AG10803 (cell line): ENCODE measurements at places on chromosomes 7 and 10.

- DNase-seq = no peak
Observed at GRCh38 chr7:86313842-86314241, 329.9 kb upstream of the GRM3 start.

DNA sequence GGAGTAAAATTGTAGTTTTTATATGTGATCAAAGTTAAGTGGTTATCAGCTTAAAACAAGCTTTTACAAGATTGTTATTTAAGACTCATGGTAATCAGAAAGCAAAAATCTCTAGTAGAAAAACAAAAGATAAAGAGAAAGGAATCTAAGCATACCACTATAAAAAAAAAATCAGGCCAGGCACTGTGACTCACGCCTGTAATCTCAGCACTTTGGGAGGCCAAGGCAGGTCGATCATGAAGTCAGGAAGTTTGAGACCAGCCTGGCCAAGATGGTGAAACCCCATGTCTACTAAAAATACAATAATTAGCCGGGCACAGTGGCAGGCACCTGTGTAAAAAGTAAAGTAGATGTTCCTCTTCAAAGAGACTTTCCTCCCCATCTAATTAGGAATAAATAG lies 265.9 kb upstream of the NRP1 start:
- no peak for DNase-seq

- DNase-seq = no peak
Observed at GRCh38 chr10:105650306-105650705, 1009.2 kb downstream of the SORCS3 start.

GRCh38 chr10:35735412-35735811 lies 93.3 kb upstream of the FZD8 start:
- peak; percentile 78 for DNase-seq

GRCh38 chr7:111529507-111530355 lies 32.6 kb downstream of the IMMP2L start:
- DNase-seq = no peak

DNA sequence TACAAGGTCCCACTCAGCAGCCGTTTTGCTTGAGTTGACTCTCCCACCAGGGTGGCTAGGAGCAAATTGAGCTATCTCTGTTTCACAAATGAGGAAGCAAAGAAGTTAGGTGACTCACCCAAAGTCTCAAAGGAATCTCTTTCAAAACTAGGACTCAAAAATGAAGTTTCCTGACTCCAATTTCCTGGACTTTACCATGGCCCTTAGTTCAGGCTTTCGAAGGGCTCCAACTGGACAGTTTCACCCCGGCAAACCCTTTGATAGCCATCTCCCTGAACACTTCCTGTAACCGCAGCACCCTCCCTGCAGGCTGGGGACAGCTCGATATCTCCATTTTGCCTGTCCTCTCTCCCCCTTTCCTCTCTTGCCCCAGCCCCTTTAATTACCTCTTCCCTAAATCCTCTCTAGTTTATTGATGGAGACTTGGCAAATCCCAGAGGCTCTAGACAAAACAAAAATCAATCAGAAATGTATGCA lies 4.7 kb upstream of the AFAP1L2 start:
- no peak for DNase-seq

GRCh38 chr7:15057272-15057671 lies 154.7 kb upstream of the DGKB start:
- no peak for DNase-seq

DNA sequence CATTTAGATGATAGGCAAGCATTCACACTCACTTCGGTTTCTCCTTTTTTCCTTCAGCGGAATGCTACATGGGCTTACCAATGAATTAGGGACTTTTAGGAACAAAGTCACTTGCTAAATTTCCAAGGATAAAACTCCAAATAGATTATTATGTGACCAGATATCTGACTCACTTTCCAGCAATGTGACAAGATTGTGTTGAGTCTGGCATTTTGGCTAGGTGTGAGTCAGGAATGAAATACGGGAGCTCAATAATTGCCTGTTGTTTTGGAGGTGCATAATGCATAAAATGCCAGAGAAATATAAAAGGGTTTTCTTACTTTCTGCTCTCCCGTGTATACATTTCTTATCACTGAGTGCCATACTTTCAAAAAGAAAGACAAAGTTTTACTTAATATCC lies 721.1 kb downstream of the KCNMA1 start:
- peak; percentile 6 for DNase-seq

DNA sequence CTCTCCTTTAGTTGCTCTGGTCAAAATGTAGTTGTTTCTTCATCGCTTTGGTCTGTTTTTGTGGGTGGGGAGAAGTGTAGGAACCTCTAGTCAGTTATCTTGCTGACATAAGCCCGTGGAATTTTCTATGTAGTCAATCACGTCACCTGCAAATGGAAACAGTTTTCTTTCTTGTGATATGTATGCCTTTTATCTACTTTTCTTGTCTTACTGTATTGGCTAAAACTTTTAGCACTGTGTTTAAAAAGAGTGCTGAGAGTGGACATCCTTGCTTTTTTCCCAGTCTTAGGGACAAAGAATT lies 42.3 kb downstream of the AKR1E2 start:
- no peak for DNase-seq

- DNase-seq = no peak
Observed at GRCh38 chr7:77200542-77200941, 923 bp upstream of the FGL2 start.

DNA sequence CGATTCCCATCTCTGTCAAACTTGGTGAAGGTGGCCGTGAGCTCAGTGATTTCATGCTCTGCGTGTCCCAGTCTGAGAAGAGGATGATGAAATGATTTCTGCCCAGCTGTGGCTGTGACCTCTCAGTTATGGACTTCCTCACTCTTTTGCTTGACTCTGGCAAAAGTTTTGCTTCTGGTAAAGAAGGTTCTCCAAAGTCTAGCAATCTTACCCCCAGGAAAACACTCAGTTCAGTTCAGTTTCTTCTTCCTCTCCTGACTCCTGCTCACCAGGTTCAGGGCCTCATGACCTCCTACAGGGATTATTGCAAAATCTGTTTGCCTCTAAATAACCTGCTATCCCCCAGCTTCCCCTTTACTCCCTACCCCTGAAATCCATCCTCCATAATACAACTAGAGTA lies 4.9 kb upstream of the BLOC1S2 start:
- no peak for DNase-seq

DNA sequence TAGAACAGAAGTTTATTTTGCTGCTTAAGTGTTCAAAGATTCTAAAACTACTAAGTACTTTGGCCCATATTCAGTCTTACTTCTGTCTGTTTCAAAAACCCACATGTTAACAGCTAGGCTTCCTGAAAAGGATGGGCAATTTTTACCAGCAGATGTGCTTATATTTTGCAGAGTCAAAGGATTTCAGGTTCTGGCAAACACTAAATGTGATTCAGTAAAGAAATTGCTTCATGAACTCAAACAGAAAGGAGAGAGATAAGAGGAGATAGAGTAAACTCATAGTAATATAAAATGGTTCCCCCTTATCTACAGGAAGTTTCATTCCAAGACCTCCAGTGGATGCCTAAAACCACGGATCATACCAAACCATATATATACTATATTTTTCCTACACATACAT lies 248.5 kb downstream of the AGMO start:
- no peak for DNase-seq

- peak; percentile 29 for DNase-seq
Observed at GRCh38 chr10:65294329-65294728, 1631.5 kb upstream of the LRRTM3 start.

GRCh38 chr7:90552521-90552920 lies 43.6 kb upstream of the CDK14 start:
- DNase-seq = peak; percentile 22

- DNase-seq = peak; percentile 23
Observed at GRCh38 chr10:78025685-78026364, 3.5 kb downstream of the POLR3A start.

GRCh38 chr7:29424984-29425309 lies 138.7 kb upstream of the PRR15 start:
- no peak for DNase-seq

DNA sequence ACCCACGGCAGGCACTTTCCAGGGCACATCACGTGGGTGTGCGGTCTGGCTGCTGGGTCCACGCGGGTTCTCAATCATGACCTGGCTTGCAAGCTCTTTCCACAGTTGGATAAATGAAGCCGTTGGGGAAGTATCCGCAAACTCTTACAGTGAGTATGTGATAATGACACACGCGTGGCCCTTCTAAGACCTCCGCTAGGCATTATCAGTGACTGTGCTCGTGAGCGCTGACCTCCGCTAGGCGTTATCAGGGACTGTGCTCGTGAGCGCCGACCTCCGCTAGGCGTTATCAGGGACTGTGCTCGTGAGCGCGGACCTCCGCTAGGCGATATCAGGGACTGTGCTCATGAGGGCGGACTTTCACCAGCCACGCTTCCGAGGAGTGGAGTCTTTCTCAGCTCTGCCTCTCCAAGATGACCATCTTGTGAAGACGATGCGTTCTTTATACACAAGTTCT lies 107.0 kb downstream of the WDR37 start:
- no peak for DNase-seq

GRCh38 chr7:38751416-38751815 lies 120.2 kb upstream of the AMPH start:
- DNase-seq = peak; percentile 53
